ENCODE measurements at places on chromosomes 11 and 22.
A peak's percentile ranks its signal among the peaks of the same experiment; 100 is the strongest.

DNA sequence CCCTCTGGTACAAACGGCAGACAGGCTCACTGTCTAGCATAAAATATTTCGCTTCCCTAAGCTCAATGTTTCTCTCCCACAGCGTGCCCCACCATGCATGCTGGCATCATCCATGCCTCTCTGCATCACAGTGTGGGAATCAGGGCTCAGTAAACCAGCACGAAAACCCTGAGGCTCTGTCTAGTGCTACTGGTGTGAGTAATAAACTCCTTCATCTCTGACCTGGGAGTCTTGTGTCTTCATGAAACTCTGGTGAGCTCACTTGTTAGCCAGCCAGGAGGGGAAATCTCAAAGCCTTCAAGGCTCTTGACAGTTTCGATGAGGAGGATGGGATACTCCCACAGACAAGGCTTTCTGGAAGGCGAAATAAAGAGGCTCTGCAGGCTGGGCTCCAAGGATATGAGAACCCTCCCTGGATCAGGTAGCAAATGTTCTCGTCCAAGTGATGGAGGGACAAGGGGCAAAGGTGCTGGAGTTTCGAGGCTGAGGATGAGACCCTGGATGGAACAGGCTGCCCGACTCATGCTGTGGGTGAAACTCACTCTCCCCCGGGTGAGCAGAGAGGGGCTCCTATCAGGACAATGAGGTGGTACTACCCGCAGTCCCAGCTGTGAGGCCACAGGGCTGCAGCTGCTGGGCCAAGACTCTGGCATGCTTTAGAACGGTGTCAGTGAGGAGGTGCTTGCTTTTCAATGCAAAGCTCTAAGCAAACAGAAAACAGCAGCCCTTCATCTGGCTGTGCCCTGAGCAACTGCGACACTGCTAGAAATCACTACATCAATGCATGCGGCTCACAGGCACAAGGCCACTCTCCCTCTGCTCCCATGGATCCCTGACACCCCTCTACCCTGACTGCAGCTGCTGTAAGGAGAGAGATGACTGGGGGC lies 69.3 kb downstream of the SHANK2 start:
- no peak for DNase-seq

GRCh38 chr11:13260963-13261588 lies 16.5 kb upstream of the BMAL1 start:
- DNase-seq = no peak

GRCh38 chr22:37464181-37464580 lies 22.0 kb downstream of the MFNG start:
- DNase-seq = no peak

DNA sequence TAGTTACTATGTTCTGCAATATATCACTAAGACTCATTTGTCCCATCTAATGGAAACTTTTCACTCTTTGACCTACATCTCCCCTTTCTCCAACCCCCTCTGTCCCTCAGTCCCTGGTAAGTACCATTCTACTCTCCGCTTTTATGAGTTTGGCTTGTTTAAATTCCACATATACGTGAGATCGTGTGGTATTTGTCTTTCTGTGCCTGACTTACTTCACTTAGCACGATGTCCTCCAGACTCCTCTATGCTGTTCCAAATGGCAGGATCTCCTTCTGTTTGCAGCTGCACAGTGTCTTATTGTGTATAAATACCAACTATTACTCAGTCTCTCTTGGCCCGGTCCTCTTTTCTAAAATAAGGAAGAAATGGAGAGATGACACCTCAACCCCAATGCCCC lies 205.4 kb upstream of the NTM start:
- DNase-seq = no peak

DNA sequence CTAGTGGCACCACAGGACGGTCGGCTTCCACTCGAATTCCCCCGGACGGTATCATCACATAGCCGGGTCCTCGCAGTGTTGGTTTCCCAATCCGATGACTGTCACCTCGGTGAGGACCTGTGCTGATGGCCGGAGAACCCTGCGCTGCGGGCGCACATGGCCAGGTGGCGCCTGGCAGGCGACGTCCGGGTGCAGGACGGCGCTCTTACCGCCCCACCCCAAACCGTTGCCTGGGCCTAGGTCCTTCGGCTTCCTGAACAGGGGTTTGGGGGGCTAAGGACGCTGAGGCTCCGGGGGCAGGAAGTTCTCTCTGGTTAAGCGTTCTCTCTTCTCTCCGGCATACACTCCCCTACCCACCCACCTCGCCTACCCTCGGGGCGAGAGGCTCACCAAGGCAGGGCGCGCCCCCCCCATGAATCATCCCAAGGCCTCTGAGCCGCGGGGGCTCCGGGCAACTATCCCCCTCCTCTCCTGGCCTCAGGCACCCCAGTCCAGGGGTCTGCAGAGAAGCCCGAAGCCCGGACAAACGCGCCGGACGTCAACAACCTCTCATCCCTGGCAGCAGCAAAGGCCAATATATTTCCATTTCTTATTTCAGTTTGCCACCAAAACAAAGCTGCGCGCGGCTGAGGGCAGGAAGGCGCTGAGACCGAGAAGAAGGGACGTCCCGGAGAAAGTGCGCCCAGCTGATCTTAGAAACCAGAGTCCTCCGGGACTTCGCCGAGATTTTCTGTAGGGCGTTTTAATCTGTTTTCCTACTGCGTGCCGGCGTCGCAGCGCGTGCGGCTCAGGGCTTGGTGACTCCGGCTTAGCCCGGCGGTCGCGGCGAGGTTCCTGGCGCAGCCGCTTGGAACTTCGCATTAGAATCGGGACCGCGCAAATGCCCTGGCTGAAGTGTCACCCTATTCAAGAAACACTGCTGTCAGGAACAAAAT lies 5.6 kb downstream of the ALX4 start:
- DNase-seq = no peak

DNA sequence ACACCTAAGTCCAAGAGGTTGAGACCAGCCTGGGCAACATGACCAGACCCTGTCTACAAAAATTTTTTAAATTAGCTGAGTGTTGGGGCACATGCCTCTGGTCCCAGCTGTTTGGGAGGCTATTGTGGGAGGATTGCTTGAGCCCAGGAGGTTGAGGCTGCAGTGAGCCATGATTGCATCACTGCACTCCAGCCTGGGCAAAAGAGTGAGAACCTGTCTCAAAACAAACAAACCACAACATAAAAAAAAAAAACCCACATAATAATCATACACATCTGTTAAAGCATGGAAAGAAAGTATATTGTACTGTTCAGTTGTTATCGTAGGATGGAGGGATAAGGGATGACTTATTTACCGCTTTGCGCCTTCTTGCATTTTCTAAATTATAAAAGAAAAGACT lies 35.9 kb upstream of the GRK2 start:
- DNase-seq = no peak

GRCh38 chr11:27524155-27524554 lies 17.6 kb upstream of the LIN7C start:
- no peak for DNase-seq

DNA sequence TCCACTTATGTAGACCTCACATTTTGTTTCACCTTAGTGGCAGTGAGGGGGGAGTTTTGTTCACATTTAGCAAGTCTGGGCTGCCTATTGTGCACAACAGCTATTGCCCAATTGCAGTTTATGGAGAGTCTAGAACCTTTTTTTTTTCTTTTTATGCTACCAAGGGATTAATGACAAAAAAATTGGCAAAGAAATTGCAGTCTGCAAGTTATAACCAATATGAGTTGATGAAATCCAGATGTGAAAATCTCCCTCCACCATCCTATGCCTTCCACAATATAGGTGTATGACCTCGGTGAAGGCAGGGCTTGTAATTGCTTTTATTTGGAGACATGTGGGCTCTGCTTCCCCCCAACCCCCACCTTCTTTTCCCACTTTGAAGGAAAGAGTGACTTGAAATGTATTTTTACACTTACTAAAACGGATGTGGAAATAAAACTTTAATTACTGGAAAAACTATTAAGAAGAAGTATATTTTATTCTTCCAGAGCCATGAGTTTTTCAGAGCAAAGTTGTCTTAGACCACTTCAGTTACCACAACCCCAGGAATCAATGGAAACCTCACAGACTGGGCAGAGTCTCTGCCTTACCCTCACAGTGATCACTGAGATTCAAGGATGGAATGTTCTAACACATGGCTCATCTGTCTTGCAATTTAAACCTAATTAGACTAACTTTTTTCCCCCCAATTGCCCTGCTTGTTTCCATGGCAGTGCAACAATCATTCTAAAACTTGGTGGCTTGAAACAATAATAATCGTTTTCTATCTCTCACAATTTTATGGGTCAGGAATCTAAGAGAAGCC lies 120.8 kb upstream of the SLC5A12 start:
- DNase-seq = no peak

- DNase-seq = no peak
Observed at GRCh38 chr22:45310331-45310976, 720 bp downstream of the FAM118A start.

GRCh38 chr11:130726234-130727037 lies 189.8 kb downstream of the SNX19 start:
- DNase-seq = no peak

- no peak for DNase-seq
Observed at GRCh38 chr11:74720596-74721478, 10.4 kb downstream of the CHRDL2 start.

- DNase-seq = no peak
Observed at GRCh38 chr11:17810746-17811145, 76.2 kb downstream of the KCNC1 start.

GRCh38 chr22:36356708-36357624 lies 30.8 kb downstream of the MYH9 start:
- DNase-seq = peak; percentile 75

- no peak for DNase-seq
Observed at GRCh38 chr22:45227645-45228400, 12.9 kb downstream of the KIAA0930 start.

GRCh38 chr11:115324581-115325432 lies 179.4 kb downstream of the CADM1 start:
- DNase-seq = no peak

GRCh38 chr11:8731647-8732323 lies 49.2 kb downstream of the RPL27A start:
- no peak for DNase-seq

Measured in T-helper 2 cell (primary cell).